ENCODE measurements at places on chromosomes 12 and 14. TPM values are rescaled to one million over a fixed set of nuclear protein-coding genes. Genes with fewer than 3 reads are reported as not detected.

- DNase-seq = no peak
Measured at GRCh38 chr12:24938341-24938740, 10.6 kb downstream of the BCAT1 start.

DNA sequence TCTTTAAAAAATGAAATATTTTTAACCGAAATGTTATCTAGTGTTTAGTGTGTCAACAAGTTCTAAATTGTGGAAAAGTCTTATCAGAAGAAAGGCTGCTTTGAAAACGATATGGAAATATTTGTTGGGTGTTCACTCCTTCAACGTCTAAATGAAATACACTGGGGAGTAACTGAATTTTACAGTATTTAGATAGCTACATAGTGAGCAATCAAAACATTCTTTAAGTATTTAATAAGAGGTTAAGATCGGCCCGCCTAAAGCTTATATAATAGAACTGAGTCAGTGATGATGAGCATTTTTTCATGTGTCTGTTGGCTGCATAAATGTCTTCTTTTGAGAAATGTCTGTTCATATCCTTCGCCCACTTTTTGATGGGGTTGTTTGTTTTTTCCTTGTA lies 228.3 kb downstream of the RAD51B start:
- DNase-seq = no peak

DNA sequence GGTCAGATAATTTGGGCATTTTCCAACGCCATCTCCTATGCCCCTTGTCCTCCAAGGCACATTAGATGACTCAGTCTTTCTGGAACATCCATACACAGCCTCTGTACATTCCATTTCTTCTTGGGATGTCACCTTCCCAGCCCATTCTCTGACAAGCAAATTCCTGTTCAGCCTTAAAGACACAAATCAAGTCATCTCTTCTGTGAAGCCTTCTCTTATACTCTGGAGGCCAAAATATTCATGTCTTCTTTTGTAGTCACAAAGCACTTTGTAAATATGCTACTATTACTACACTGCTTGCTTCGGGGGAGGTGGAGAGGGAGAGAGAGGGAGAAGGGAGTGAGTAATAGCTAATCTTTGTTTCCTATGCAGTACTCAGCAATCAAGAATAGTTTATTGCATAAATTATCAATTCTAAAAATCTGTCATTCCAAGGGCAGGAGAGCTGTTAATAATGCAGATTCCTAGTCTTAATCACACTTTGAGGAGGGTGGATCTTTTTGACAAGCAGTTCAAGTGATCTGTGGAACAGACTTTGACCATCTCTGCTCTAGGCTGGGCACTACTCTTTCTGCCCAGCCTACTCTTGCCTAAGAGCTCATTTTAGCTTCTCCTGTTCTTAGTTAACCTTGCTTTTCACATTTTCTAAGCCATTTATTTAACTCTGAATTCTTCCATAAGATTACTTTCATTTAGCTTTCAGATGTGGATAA lies 27.9 kb downstream of the KCNMB4 start:
- DNase-seq = no peak

GRCh38 chr12:8907513-8907912 lies 6.8 kb upstream of the PHC1 start:
- no peak for DNase-seq

DNA sequence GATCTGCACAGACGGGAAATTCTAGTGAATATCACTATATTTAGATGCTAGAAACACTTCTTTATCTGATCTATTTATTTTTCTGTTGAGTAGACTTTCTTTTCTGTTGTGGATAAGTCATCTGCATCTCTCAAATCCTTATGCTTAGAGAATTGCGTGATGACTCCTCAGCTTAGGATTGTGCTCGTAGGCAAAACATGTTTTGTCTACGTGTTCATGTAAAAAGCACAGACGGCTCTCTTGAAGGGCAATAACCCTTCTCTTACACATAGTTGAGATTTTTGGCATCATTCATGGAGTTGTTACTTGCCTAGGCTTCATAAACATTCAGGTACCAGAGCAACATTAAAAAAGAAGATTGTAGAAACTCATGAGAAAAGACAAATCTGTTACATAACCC lies 18.6 kb downstream of the PPFIBP1 start:
- DNase-seq = no peak

- no peak for DNase-seq
Measured at GRCh38 chr12:12467688-12468261, 94.9 kb downstream of the DUSP16 start.

DNA sequence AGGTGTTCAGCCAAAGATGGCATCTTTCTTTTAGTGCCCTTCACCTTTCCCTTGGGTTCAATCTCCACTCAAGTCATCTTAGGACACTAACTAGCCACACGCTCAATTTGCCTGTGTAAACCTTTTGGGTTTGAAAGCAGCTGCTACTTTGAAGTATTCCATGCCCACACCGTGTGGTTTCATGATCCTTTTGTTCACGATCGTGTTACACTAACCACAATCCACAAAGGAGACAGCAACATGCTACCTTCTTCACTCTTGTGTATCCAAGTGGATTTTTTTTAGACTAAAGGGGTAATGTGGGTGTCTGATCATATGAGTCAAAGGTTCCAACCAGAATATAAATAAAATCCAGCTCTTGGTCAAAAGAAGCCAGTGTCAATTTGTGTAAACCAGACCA lies 122.7 kb upstream of the FAR2 start:
- DNase-seq = no peak

DNA sequence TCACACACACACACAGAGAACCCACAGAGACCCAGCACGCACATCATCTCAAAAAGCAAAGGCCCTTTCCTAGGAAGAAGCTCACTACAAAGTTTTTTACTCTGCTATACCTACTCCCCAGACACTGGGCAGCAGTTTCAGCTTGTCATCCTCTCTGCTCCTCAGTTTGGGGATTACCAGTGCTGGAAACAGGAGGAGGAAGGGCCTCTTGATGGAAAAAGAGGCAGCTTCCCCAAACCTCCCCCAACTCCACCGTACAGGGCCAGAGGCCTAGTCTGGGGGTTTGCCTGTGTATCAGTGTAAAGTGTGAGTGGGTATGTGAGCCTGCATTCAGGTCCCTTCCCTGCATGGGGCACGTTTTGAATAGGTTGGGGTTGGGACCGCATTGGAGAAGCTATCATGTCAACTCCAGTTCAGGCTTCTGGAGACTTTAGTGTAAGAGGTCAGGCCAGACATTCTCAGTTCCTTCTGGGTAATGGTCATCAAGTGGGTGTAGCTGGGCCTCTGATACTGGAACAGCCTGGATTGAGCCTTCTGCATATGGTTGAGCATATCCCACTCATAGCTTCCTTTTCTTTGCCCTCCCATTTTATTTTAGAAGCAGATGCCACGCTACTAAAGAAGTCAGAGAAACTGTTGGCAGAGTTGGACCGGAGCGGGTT lies 1.2 kb downstream of the REM2 start:
- no peak for DNase-seq

DNA sequence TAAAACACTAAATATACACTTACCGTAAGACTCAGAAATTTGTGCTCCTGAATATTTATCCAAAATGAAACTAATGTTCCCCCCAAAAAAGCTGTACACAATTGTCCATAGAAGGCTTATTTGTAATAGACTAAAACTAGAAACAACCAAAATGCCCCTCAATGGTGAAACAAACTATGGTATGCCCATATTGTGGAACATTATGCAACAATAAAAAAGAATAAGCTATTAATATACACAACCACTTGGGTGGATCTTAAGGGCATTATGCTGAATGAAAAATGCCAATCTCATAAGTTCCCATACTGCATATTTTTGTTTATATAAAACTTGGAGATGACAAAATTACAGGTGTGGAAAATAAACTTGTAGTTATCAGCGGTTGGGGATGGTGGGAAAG lies 357.4 kb downstream of the KCNH5 start:
- no peak for DNase-seq

DNA sequence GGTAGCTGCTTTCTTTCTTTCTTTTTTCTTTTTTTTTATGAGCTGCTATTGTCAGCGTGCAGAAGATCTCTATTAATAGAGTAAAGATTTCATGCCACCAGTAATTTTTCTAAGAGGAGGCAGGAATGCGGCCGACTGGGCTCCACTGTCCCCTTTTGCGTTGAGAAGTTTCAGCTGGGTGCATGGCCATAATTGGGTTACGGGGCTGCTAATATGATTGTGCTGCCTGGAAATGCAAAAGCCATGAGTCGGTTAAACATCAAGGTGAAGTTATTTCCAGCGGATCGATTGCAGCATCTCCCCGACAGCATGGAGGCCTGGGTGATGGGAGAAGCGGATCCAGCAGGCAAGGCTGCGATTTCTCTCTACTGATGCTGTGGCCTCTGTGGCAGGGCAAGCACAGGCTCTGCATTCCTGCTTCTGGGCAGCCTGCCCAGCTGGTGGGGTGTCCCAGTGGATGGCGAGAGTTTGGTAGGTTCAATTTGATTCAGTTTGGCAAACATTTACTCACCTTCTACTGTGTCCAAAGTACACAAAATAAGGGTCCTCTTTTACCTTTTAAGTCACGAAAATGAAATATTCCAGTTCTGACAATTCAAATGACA lies 54.4 kb upstream of the PRMT8 start:
- DNase-seq = no peak

DNA sequence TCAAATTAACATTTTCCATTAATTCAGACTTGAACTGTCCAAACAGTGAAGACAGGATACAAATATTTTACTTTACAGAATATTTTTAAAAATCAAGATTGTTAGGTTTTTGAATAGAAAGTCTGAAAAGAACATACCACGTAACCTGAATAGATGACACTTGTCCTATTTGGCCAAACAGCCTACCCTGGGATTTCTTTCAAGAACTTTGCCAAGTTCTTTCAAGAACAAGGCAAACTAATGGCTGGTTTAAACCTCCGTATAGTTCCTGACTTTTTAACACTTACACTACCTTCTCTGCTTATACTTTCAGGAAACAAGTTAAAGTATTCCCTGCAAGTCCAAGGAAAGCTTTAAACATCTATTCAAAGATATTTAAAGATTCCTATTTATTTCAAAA lies 35.0 kb downstream of the MAP4K5 start:
- DNase-seq = no peak

DNA sequence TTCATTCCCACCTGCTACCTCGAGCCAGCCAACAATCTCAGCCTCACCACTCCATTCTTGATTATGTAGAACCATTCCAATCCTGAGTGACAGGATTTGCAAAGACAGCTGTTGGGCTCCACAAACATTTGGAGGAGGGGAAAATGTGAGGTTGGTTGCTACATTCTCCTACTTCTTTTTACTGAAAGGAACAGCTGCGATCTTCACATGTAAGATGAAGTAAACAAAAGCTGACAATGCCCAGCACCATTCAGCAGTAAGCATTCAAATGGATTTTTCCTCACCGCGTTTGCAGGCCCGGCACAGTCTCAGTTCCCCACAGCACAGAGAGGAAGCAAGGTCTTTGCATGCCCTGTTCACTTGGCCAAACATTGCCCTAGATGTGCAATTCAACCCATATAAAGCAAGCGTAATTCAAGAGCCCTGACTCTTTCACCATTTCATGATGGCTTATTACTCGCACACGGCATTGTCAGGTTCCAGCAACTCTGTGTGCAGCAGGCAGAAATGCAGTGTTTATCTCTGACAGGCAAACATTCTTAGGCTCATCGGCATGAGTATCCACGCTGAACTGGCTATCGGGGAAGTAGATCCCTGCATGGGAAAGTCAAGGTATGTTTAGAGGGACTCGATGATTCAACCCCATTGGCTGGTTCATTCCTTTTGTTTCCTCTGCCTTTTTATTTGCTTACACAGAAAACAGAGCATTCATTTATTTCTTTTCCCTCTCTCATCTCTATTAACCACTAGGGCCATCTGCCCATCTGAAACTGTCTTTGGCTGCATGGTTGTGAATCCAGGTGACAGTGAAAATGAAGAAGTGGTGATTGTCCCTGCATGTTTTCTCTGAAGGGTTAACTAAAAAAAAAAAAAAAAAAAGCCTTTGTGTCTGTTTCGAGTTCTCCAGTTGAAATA lies 236.1 kb upstream of the PLEKHG7 start:
- DNase-seq = no peak

GRCh38 chr14:31592631-31593030 lies 31.4 kb downstream of the NUBPL start:
- no peak for DNase-seq

GRCh38 chr12:76219806-76220205 lies 128.4 kb downstream of the BBS10 start:
- DNase-seq = no peak

DNA sequence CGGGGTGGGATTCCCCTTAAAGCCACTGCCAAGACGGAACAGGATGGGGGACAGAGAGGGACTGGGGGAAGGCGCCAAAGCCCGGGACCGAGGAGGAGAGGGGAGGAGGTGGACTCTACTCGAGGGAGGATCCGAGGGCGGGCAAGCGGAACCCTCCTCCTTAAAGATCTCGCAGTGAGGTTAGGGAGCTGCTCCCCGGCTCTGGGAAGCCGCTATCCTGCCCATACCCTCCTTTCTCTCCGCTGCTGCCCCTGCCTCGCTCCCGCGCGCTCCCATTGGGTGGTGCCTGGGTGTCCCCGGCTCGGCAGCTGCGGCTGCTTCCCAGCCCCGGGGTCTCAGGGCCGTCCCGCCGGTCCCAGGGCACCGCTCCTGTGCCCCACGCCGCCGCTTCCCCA lies 16.4 kb downstream of the KRT18 start:
- DNase-seq = no peak

- no peak for DNase-seq
Measured at GRCh38 chr14:38074754-38075153, 132.9 kb upstream of the SSTR1 start.

DNA sequence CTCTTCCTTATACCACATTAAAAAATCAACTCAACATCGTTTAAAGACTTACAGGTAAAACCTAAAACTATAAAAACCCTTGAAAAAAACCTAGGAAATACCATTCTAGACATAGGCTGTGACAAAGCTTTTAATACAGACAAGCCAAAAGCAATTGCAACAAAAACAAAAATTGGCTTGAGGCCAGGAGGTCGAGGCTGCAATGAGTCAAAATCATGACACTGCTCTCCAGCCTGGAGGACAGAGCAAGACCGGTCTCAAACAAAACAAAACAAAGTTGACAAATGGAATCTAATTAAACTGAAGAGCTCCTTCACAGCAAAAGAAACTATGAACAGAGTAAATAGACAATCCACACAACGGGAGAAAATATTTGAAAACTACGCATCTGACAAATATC lies 1057.8 kb downstream of the FSCB start:
- DNase-seq = peak; percentile 31

The PPP1R1A gene
- 61.5 TPM for polyA plus RNA-seq

The NUP37 gene
- polyA plus RNA-seq = 32.5 TPM

The SYNDIG1L gene
- polyA plus RNA-seq = 0.23 TPM

The KLRC4 gene
- polyA plus RNA-seq = not detected

The PAPLN gene
- polyA plus RNA-seq = 19.6 TPM

The ALKBH2 gene
- polyA plus RNA-seq = 37.6 TPM

The RDH12 gene
- 0.40 TPM for polyA plus RNA-seq

The TAS2R46 gene
- polyA plus RNA-seq = 0.19 TPM

The GLI1 gene
- polyA plus RNA-seq = 20.2 TPM

The KLRG1 gene
- polyA plus RNA-seq = 1.9 TPM

The TNFAIP2 gene
- polyA plus RNA-seq = 29.9 TPM
